Smooth muscle cell of trachea (primary cell): ENCODE measurements at places on chromosomes 7 and 10. TPM values are rescaled to one million over a fixed set of nuclear protein-coding genes. Genes with fewer than 3 reads are reported as not detected.

Gene PLEKHA1
- total RNA-seq: 11.5 and 14.9 TPM in 2 replicates

Gene DLG5
- total RNA-seq: 46.1 and 75.8 TPM in 2 replicates

Gene ABCF2
- total RNA-seq: 64.7 and 65.2 TPM in 2 replicates

Gene FOXP2
- total RNA-seq: 10.9 and 11.9 TPM in 2 replicates

Gene CALD1
- total RNA-seq: 176 and 232 TPM in 2 replicates

Gene SYT15
- under 0.01 and 0.15 TPM in 2 replicates for total RNA-seq

Gene OPN1SW
- total RNA-seq: not detected in 2 replicates

Gene GNGT1
- not detected in 2 replicates for total RNA-seq

Gene C10orf143
- total RNA-seq: 0.87 and 1.2 TPM in 2 replicates

Gene CYP2C8
- total RNA-seq: 0.33 TPM in 1 of 2 replicates, not detected in the other

Gene GIMAP2
- 0.58 and 0.83 TPM in 2 replicates for total RNA-seq

Gene BHLHA15
- total RNA-seq: 1.7 TPM in 1 of 2 replicates, not detected in the other

Gene EBF3
- 9.9 and 16.5 TPM in 2 replicates for total RNA-seq

Gene CALML5
- not detected in 2 replicates for total RNA-seq

Gene PAPSS2
- 114 and 149 TPM in 2 replicates for total RNA-seq

Gene CPA2
- total RNA-seq: not detected in 2 replicates

Gene ANKRD30A
- total RNA-seq: not detected in 2 replicates

Gene ODAD2
- under 0.01 and 0.17 TPM in 2 replicates for total RNA-seq

Gene JAKMIP3
- total RNA-seq: under 0.01 and 0.17 TPM in 2 replicates

Gene TMEM130
- total RNA-seq: 0.44 and 1.7 TPM in 2 replicates

Gene SLC18A3
- not detected in 2 replicates for total RNA-seq

Gene ITGB8
- 25.0 and 56.9 TPM in 2 replicates for total RNA-seq

Gene GSDME
- total RNA-seq: 37.7 and 75.3 TPM in 2 replicates

Gene CDCA7L
- 26.0 and 37.2 TPM in 2 replicates for total RNA-seq

Gene SEMA4G
- total RNA-seq: 1.0 and 2.3 TPM in 2 replicates

Gene PTPN20
- 0.33 and 0.73 TPM in 2 replicates for total RNA-seq

Gene AKR1C1
- 528 and 638 TPM in 2 replicates for total RNA-seq

Gene EEF1AKMT2
- 16.0 and 35.8 TPM in 2 replicates for total RNA-seq

Gene LLCFC1
- total RNA-seq: not detected in 2 replicates

Gene INMT
- 20.1 and 20.8 TPM in 2 replicates for total RNA-seq

Gene TRPV6
- not detected in 2 replicates for total RNA-seq

Gene GARIN1A
- 1.5 TPM in 2 replicates for total RNA-seq

Gene CAMK1D
- 0.29 and 2.5 TPM in 2 replicates for total RNA-seq
